Stimulated activated CD4-positive, alpha-beta T cell treated with anti-CD3 and anti-CD28 coated beads, TNF-alpha, amount 100 ng/mL, for 48 hours (primary cell): ENCODE measurements at places on chromosomes 11 and 22.

DNA sequence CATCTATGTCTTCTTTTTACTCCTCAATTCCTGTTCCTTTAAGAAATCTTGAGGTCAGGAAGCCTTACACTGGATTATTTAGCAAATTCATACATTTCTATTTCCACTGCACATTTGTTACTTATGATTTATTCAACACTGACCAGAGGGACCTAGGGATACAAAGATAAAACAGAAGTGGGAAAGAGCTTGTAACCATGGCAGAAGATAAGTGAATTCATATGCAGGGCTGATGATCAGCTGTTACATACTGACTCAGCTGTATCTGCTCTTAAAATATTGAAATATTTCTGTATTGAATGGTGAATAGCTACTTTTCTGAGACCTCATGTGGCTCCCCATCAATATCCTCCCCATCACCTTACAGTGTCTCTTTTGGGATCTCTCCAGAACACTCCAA, 25.2 kb downstream of the HORMAD2 start:
- DNase-seq: no peak

DNA sequence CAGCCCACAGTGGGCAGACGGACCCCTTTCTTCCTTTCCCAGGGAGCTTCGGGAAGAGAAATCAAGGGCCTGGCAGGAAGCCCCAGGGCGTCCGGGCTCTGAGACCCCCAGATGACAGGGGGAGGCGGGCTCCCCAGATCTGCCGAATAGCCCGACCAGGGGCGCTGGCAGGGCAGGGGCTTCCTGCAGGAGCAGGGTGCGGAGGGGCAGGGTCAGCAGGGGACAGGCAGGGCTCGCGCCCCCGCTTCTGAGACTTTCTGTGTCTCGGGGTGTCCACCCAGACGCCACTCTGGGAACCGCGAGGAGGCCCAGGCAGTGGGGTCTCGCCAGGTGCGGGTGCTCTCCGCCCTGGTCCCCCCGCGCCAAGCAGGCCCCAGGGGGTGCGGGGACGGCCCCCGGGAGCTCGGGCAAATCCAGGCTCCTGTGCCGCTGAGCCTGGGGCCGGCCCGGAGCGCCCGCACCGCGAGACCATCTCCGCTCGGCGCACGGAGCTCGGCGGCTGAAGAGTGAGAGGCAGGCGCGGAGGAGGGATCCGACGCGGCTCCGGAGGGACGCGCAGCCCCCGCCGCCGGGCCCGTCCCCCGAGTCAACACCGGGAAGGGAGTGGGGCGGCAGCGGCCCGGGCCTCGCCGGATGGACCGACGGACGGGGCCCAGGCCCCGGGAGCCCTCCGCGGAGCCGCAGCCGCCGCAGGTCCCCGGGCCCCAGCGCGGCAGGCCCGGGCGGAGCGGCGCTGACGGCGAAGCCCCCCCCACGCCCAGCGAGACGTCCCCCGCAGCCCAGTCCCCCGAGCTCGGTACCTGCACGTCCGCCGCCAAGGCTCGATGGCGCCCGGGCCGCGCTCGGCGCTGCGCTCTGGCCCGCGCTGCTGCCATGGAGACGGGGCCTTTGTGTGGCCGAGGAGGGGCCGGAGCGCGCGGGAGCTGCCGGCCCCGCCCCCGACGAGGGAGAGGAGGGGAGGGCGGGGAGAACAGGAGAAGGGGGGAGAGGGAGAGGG, at the start of gene PLXNB2:
PLXNB2 (minus strand) TSS at position 894 of the 997 bp plus-strand sequence. CDS start 17,062 bp downstream, outside the sequence.
- no peak for DNase-seq

GRCh38 chr11:95466416-95466815, 235.4 kb upstream of the SESN3 start:
- DNase-seq: no peak

DNA sequence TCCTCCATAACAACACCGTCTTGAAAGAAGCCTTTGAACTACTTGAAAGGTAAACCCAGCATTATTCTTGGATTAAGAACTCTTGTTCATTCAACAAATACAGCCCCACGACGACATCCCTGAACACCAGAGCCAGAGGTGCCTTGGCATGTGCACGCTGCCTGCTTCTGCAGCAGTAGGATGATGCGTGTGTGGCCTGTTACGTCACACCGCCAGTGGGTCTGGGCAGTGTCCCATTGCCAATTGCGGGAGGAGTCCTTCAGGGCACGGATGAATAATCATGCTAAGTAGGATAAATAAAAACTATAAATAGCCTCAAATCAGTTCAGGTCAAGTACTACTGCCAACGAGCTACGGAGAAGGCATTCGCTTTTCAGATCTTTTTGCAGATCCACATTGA, 380.5 kb downstream of the SHANK2 start:
- DNase-seq: no peak

DNA sequence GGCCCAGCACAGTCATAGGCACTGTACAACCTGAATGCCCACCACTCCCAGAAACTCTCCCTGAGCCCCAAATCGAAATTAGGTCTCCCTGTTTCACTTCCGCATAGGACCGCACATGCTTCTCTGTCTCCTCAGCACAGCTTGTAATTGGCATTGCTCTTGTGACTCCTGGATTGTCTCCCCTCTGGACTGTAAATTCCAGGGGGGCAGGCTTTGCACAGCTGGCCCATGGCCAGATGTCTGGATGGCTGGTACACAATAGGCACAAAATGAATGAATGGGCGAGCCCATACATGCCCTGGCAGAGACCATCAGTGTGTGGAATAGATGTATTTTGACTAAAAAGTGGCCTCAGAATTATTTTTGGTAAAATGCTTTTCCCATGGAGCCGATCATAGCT, 63.3 kb upstream of the PHF21B start:
- no peak for DNase-seq

DNA sequence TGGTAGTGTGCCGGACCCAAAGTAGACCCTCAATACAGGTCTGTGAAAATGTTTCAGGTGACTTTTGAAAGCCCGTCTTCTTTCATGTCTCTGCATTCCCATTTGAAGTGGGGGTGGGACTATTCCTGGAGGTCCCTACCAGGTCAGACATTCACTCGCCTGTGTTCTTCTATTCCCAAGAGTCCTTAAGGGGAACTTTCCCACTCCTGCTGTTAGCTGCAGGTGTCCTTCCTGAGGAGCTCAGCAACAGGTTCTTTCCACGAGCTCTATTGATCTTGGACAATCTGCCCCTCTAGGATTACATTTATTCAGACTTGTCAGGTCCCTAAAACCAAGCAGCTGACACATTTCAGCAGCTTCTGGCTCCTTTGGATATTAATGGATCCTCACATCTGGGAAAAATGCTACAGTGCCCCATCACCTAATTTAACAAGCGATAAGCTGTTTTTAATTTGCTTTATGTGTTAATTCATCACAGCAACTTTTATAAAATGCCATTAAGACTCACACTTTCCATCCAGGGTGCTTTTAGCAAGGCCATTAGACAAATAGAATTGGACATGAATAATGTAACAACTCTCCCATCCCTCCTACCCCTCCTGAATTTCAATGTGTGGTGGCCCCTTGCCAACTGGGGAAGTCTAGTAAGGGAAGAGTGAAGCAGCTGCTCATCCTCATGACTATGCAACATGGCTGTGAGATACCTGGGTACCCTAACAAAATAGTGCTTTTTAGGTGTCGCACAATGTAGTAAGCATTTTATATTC, 259.5 kb upstream of the CCDC90B start:
- no peak for DNase-seq

- DNase-seq: no peak
Observed at GRCh38 chr11:7688238-7688826, 15.0 kb upstream of the CYB5R2 start.

- DNase-seq: no peak
Observed at GRCh38 chr11:119189393-119189792, 4.1 kb downstream of the NHERF4 start.

DNA sequence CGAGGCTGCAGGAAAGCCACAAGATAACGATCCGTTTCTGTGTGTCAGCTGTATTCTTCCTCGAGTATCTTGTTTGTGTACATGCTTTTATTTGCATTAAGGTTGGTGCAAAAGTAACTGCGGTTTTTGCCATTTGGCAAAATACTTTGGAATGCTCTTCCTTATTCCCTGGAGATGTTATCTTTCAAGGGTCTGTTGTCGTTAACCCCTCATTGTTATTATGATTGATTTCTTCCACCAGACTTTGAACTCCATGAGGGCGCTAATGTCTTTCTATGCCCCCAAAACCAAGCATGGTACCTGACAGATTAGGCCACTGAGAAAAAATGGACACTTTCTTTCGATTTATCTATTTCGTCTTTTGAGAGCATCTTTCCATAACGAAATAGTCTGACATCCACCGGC, 563 bp upstream of the PSMA1 start:
- no peak for DNase-seq

DNA sequence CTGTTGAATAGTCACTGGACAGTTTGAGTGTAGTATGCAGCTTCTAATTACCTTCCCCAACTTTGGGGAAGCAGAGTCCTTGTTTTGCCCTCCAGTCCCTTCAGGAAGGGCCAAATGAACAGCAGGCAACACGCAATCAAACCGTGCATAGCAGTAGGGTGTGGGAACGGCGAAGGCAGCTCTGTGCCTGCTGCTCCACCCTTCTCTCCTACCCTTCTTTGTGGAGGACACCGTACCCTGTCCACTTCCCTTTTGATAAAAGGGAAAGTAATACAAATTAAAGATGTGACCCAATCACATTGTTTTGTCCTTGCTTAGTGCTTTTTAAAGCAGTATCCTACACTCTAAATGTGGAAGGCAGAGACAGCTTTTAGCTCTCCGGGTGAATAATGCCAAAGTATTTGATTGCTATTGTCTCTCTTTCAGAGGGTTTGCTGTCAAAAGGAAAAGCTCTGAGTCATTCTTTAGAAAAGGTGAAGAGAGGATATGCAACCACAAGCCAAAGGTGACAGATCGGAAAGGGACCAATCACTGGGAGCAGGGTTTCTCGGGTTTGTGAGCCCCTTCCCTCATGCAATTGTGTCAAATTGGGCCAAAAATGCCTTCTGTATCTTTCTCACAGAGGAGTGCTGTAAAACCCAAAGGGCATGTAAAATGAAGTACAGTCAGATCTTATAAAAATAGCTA, 407.3 kb upstream of the CCDC90B start:
- no peak for DNase-seq

DNA sequence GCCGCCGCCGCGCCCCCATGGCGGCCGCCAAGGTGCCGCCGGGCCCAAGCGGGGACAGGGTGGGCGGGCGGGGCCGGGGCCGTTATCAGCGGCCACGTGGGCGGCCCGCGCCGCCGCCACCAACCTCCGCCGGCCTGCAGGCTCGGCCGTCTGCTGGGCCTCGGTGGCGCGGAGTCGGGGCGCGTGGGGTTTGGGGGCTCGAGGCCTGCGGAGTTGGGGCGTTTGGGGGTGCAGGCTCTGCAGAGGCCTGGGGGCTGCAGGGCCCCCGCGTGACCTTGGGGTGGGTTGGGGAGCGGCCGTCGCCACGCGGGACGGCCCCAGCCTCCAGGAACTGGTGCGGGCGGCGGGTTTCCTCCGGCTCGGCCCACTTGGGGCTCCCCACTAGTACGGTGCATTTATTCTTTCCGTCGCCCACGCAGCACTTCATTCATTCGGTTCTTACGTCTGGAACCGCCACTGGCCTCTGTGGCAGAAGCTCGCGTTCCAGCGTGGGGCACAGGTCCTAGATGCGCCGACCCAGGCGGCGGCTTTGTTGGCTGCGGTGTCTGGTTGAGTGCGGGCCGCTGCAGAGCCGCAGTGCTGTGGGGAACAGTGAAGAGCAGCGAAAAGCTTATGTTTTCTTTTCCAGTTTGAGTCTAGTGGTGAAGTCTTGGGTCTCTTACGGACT, 740 bp upstream of the TRMT2A start:
- DNase-seq: peak; percentile 71
